Upper lobe of left lung (tissue), 6 donors: ENCODE measurements at places on chromosomes 1 and 21. TPM values are rescaled to one million over a fixed set of nuclear protein-coding genes. Genes with fewer than 3 reads are reported as not detected.

ILDR2 gene
- total RNA-seq: under 0.01 TPM

DNA sequence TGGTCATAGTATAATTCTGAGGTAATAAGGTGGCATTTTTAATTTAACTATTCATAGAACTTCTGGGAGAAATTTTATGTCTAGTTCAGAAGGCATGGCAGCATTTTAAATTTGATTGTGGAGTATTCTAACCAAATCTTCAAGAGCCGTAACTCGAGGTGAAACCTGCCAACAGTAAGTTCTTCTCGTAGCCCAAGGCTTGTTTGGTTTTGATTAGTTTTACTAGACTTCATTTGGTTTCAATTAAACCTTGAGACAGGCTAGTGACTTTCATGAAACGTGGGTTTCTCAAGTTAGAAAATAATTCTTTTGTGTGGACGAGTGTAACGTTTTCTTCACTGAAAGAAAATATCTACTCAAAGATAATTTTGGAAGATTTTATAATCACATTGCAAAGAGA lies 395.5 kb downstream of the USP25 start:
- H3K36me3 ChIP-seq: no peaks in the 10 kb centered on the region
- no peak for DNase-seq
- no peak overlapping the region for H3K27ac ChIP-seq
- no peak overlapping the region for H3K4me3 ChIP-seq

CEP104 gene
- total RNA-seq: 118 TPM

DNA sequence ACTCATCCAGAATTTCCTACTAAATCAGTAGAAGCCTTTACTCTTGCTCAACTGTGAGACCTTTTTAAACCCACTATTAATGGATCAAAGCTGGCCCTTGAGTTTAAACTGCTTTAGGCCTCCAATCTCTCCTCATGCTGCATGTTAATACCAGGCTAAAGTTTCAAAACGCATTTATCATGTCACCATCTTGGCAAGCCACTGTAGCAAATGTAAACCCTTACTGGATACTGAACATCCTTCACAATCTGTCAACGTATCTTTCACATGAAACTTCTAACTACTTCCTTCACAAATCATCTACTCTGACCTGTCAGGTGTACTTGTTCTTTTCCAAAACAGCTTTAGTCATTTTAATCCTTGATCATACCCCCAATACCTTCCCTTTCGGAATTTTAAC lies 3.0 kb downstream of the PAXBP1 start:
- no peak overlapping the region for H3K27ac ChIP-seq
- no peak overlapping the region for H3K4me3 ChIP-seq
- H3K4me1 ChIP-seq: peaks cover 48% of the 10 kb centered on the region

DNA sequence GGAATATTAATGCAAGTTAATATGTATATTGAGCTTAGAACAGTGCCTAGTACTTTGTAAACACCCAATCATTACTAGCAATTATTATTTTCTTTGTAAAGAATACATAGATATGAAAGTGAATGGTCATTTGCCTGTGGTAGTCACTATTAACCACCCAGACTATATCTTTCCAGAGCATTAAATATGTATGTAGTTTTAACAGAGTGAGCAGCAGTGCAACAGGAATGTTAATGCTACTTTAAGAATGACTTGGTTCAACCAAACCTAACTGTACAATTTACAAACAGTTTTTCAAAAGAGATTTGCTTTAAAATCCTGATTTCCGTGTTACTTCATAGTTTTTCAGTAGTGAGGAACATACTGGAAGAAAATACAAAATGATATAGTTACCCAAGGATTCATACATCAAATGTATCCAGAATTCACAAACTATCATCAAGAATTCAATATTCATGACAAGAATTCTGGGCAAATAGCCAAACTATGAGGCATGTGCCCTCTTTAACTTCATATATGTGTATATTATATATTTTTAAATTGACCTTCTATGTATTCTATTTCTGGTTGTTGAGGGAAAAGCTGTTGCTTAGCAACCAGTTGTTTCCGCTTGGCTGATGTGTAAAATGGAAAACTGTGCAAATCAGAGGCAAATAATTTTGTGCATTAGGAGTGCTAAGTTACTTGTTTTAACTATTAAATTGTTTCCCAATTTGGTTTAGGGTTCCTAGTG lies 34.9 kb upstream of the IVNS1ABP start:
- no peak overlapping the region for H3K27ac ChIP-seq
- H3K36me3 ChIP-seq: no peaks in the 10 kb centered on the region
- no peak overlapping the region for H3K4me3 ChIP-seq
- H3K4me1 ChIP-seq: no peaks in the 10 kb centered on the region
- no peak for DNase-seq
- H3K27me3 ChIP-seq: no peaks in the 10 kb centered on the region

DNA sequence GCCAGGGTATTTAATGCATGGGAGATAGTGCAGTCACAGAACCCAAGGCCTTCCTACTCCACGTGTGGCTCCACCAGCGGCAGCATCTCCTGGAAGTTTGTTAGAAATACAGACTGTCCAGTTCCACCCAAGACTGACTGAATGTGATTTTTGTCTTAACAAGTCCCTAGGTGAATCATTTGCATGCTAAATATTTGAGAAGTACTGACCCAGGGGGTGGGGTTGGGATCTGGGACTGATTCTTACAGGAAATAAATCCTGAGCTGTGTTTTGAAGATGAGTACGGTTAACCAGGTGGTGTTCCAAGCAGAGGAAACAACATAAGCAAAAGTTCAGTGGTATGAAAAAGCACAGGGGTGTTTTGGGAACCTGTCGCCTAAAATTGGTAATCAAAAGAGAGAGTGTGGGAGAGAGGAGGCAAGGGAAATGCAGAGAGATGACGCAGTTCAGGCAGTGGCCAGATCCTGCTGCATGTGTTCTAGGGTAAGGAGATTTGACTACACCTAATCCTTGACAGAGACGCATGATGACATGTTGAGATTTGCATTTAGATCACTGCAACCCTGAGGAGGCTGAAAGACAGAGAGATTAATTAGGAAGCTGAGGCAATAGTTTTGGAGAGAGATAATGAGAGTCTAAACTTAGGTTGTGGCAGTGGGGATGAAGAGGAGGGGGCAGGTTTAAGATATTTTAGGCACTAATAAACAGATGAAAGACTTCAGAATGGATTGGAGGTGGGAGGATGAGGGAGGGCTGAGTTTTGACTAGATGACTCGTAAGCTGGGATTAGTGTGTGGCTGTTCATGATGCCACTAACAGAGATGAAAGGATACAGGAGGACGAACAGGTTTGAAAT lies 3.7 kb upstream of the ZNF326 start:
- no peaks in the 10 kb centered on the region for H3K36me3 ChIP-seq
- H3K4me1 ChIP-seq: peaks cover 9% of the 10 kb centered on the region
- no peak overlapping the region for H3K4me3 ChIP-seq
- no peak for DNase-seq
- no peaks in the 10 kb centered on the region for H3K27me3 ChIP-seq

IL20 gene
- total RNA-seq: not detected

GRCh38 chr1:219422811-219423598 lies 189.9 kb downstream of the ZC3H11B start:
- no peaks in the 10 kb centered on the region for H3K36me3 ChIP-seq
- H3K4me1 ChIP-seq: no peaks in the 10 kb centered on the region
- no peak overlapping the region for H3K4me3 ChIP-seq
- H3K27me3 ChIP-seq: no peaks in the 10 kb centered on the region
- no peak overlapping the region for H3K27ac ChIP-seq
- DNase-seq: no peak
